ENCODE measurements at places on chromosomes 2 and 18.

GRCh38 chr2:214679736-214680135 lies 129.7 kb downstream of the BARD1 start:
- no peak for DNase-seq

GRCh38 chr2:217023611-217024010 lies 163.7 kb upstream of the TNP1 start:
- no peak for DNase-seq

DNA sequence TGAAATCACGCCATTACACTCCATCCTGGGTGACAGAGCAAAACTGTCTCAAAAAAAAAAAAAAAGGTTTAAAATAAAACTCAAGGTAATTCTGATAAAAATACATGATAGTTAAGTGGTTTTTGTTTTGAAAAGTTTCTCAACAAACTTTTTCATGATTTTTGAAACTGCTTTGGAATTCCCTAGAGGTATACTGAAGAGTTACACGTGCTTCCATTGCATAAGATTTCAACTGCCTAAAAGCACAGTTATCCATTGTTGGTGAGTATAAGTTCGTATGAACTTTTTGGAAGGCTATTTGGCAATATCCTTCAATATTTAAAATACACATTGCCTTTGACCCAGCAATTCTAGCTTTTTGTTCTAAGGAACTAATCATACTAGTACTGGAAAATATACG lies 74.9 kb downstream of the USP34 start:
- no peak for DNase-seq

DNA sequence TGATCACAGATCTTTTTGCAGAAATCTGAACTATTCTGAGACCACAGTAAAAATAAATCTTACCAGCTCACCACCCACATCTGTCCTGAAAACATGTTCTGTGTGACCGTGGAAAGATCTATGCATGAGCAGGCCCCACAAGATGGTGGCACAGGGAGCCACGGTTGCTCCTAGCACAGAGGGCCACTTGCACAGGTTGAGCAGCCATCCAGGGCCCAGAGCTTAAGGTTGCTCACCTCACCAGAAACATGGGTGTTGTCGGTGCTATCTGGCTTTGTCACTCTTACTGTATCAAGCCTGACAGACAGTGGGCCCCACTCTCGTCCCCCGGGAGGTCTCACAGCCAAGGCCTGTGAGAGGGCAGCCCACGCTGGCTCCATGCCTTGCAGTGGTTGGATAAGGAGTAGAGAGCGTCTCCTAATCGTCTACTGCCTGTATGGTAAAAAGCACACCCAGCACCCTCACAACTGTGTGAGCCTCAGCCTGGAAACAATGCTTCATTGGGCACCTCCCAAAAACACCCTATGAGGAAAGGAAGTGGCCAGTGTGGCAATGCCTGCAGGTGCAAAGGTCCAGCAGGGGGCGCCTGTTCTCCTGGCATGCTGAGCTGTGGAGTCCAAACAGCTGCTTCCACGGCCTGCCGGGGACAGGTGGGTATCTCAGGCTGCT lies 19.6 kb downstream of the TUBB6 start:
- DNase-seq = peak; percentile 59

DNA sequence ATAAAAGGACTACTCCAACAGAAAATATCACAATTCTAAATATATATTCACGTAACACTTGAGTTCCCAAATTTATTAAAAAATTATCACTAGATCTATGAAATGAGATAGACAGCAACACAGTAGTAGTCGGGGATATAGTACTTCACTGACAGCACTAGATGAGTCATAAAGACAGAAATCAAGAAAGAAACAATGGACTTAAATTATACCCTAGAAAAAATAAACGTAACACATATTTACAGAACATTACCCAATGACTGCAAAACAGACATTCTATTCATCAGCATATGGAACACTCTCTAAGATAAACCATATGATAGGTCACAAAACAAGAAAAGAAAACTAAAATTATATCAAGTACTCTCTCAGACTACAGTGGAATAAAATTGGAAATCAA lies 429.4 kb downstream of the MBD2 start:
- DNase-seq = no peak

DNA sequence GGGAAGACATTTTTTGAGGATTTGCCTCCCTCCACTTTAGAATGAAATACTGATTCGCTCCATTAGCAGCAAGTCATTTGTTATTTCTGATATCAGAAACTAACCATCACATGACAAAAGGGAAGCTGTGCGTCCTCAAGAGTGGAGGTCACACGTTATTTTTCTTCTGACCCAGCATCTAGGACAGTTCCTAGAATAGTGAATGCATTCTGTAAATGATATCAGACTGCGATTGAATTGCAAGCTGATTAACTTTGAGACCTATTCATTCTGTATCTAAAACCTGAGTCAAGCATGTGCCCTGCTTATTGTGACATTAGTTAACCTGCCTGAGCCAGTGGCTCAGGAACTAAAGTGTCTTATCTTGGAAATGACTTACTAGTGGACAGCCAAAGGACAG lies 10.1 kb downstream of the DAPL1 start:
- DNase-seq = no peak

DNA sequence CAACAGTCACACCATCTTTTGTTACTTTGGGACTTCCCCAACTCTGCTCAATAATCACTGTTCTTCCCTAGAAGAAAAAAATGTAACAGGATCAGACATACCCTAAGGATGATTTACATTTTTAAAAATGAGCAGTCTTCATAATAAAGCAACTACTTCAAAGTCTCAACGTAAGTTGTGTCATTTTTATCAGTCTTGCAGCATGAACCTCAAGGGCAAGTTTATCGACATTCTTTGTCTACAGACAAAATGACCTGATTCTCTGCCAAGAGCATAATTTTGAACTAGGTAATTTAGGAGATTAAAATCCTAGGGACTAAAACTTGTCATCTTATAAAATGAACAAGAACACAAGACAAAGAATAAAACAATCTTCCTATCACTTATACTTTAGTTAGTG lies 2.3 kb downstream of the HSPD1 start:
- no peak for DNase-seq

DNA sequence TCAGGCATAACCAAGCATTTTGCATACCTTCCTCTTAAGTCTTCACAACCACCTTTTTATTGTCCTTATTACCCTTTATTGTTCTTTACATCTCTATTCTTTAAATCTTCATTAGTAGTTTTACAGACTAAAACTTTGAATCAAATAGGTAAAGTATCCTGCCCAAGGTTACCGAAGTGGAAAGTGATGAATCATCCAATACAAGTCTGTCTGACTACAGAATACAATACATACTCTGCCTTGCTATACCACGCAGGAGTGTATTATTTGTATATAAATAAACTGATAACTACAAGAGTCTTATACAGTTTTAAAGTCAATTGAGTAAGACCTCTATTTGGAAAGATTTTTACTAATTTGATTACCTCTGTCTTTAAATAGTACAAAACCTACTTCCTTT lies 196.0 kb downstream of the ZEB2 start:
- peak; percentile 36 for DNase-seq

- DNase-seq = no peak
Measured at GRCh38 chr18:74459889-74460288, 2.8 kb upstream of the DIPK1C start.

DNA sequence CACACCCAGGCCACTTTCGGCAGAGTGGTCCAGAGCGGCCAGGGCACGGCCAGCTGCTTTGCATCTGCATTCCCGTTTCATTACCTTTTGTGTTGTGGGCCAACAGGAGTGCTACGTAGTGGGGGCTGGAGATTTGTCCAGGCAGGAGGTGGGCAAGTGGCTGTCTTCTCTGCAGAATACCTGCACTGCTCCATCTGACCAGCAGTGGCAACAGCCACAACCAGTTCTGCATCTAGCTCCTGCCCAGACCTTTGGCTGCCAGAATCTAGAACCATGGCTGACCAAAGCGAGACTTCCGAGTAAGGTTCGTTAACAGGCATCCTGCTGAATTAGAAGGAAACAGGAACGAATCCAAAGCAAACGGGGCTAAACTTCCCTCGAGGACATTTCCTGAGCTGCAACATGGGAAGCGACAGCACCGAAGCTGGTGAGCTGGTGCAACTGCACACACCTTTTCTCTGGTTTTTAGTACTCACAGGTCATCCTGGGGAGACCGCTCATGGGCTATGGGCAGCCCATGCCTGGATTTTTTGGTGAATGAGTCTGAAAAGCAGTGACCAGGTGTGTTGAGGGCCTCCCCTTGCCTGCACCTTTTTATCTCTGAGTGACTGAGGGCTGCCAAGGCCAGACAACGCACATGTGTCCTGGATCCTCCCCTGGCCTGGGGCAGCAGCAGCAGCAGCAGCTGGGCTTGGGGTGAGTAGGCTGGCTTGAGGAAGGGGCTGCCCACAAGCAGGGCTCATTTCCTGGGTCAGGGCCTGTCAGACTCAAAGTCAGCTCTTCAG lies 10.5 kb downstream of the GDF7 start:
- no peak for DNase-seq

DNA sequence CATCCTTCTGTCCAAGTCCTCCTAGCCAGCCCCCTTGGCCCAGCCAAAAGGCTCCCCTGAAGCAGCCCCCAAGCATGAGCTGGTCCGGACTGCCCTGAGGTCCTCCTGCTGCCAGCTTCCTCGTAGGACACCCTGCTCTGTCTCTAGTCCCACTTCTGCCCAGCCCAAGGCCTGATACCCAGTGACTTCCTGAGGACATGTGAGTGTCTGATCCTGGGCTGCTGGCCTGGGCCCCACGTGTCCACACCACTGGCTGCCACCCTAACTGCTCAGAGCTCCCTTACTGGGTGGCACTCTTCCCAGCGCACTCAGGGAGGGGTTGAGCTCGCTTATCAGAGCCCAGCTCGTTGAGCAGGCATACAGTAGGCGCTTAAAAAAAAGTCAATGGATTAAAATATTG lies 34.4 kb upstream of the PDIA6 start:
- DNase-seq = no peak

GRCh38 chr2:152176113-152176714 lies 651 bp upstream of the STAM2 start:
- peak; percentile 3 for DNase-seq

GRCh38 chr2:168654705-168655104 lies 147.7 kb upstream of the NOSTRIN start:
- no peak for DNase-seq

- DNase-seq = no peak
Measured at GRCh38 chr18:62337336-62337735, 12.2 kb downstream of the TNFRSF11A start.

DNA sequence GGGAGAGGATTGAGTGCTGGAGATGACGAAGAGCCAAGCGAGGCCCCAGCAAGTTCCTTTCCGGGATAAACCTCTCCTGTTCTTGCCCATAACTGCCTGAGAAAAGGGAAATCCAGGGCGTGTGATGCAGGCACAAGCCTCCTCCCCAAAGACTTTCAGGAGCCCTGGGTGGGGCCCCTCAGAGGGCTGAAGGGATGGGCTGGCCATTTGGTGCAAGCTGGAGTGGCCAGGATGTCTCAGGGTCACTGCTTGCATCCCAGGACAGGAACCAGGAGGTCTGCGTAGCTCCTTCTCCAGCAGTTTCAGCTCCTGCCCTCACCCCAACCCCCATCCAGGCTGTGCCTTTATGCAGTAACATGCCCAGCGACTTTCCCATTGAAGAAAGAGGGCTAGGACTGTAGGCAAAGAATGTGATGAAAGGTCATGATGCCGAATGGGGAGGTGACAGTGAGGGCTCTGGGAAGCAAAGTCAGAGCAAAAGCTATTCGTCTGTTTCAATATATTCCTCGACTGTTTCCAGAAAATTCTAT lies 80.2 kb downstream of the PXDN start:
- no peak for DNase-seq

DNA sequence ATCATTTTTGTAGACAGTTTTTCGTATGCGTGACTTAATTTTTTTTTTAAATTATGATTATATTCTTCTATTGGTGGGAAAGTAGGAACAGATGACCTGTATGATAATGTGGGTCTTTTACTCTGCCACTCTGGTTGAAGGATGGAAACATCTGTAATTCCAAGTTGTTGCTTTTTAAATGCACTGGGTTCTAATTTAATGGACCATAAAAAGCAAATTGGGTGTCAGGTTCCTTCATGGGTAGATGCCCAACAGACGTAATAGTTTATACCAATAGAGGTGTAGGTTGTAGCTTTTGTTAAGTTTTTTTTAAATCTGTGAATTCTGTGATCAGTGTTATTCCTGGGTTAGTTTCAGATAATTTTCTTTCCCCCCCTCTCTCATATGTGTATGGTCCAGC lies 117.6 kb downstream of the MAP4K4 start:
- DNase-seq = no peak

DNA sequence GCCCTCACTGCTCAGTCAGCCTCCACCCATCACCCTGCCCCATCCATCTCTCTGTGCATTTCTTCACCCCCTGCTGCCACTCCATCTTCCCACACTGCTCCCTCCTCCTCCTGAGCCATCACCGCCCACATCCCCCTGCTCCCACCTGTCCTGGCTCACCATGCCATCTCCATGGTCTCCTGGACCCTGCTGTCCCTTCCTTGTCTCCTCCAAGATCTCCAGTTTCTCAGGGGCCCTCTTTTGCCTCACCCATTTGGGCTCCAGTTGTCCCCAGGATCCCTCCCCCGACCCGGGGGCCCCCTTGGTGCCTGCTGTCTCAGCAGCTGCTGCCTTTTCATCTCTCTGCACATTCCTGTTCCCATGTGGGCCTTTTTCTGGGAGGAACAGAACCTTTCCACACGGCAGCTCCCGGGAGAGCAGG lies 10.6 kb downstream of the SPEG start:
- DNase-seq = no peak

DNA sequence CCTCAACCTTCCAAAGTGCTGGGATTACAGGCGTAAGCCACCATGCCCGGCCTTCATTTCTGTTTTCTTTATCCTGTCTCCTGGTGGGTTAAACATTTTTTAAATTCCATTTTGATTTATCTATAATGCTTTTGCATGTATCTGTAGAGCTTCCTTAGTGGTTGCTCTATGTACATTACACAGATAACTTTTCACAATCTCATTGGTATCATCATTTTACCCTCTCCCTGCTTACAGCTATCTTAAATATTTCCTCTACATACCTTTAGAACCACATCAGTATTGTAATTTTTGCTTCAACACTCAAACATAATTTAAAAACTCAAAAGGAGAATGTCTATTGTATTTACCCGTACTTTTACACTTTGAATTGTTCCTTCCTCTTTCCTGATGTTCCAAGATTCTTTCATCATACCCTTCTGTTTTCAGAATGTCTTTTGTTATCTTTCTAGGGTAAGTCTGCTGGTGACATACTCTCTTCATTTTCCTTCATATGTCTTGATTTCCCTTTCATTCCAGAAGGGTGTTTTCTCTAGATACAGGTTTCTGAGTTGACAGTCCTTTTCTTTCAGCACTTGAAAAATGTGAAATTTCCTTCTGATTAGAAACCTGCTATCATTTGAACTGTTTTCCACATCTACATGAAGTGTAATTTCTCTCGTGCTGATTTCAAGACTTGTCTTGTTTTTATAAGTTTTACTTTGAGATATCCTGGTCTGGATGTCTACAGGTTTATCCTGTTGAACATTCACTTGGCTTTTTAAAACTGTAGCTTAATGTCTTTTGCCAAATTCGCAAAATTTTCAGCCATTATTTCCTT lies 21.9 kb downstream of the PPP3R1 start:
- no peak for DNase-seq
